Activated CD4-positive, alpha-beta memory T cell treated with anti-CD3 and anti-CD28 coated beads for 36 hours (primary cell): ENCODE measurements at places on chromosomes 2 and 18.

DNA sequence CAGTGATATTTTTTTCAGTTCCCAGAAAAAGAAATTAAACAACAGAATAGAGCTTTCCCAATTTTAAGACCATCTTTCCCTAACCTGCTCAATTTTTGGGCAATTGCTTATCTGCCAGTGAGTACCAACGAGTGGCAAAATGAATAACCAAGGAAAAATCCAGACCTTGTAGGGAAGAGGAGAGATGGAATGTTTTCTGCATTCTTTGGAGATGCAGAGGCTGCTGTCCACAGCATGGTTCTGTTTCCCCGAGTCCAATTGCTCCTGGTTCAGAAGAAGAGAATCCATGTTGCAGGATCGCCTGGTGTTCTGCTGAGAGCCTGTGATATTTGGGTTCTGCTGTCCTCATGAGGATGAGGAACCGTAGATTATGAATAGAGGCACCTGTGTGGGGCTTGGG lies 68.2 kb upstream of the MGAT5 start:
- DNase-seq, result no peak

- DNase-seq, result no peak
These were observed 110.6 kb downstream of the MAP4K4 start for GRCh38 chr2:101808006-101808562.

GRCh38 chr2:207153266-207153975 lies 12.3 kb downstream of the KLF7 start:
- no peak for DNase-seq

- no peak for DNase-seq
These were observed 55.6 kb upstream of the FOSL2 start for GRCh38 chr2:28336982-28337627.

DNA sequence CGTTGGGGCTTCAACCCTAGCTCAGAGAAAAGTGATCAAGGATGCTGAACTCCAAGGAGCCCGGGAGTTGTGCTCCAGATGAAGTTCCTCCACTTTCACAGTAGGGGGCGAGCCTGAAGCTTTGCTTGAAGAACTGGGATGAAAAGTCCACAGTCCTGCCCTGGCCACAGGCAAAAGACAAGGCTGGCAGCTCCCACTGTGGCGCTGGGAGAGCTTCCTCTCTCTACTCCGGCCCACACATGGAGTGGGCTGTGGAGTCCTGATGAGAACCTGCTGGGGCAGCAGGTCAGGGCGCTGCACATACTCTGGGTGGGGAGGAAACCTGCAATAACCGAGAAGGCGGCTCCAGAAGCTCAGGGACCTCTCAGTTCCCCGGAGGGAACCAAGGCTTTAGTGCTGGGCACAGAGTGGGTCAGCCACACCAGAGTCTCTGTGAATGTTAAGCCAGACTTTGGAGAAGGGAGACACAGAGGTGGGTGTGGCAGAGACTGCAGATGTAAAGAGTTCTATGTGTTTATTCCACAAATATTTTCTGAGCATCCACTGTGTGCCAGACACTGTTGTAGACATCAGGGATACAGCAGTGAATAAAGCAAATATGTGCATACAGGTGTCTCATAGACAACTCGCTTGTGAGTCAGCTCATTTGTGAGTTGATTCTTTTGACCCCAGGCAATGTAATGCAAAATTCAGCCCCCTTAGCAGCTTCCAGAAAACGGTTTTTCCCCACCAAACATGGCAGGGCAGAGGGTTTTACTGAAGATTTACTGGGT lies 48.0 kb upstream of the MRPL33 start:
- peak; percentile 44 for DNase-seq

GRCh38 chr2:146701183-146701582 lies 1143.6 kb upstream of the ACVR2A start:
- DNase-seq, result no peak
